ENCODE measurements at places on chromosomes 6 and 20.

- DNase-seq = no peak
Observed at GRCh38 chr6:104306211-104306610, 553.5 kb downstream of the HACE1 start.

GRCh38 chr20:2820896-2821869 is 5.0 kb downstream of the TMEM239 start:
- no peak for DNase-seq

GRCh38 chr20:63860325-63861051 is 810 bp upstream of the ABHD16B start:
- DNase-seq = no peak

DNA sequence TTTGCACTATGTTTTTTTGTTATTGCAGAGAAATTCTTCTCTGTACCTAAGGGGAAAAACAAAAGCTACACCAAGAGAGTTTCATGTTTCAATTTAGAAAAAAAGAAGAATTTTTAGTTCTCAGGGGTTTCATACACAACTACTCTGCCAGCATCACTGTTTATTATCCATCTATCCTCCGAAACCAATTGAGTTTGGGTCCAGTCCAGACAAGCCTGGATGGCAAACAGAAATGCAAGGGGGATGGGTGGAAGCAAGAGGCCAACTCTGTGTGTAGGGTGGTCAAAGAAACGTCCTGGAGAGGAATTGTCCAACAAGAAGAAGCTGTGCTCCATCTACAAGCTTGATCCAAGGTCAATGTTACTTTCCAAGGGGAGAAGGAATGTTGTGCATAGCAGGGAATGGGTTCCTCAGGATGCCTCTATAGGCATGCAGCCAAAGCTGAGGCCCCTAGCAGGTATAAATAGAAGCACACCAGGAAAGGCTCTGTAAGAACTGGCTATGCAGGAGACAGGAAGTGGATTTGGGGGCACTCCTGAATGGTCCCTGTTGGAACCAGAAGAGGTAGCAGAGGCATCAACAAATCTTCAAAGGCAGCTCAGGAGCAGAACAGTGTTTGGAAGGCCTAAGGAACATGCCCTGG is 64.4 kb downstream of the FILIP1 start:
- no peak for DNase-seq

Measured in thymus (tissue), 14 donors.